ENCODE measurements at places on chromosomes 1 and 21.

GRCh38 chr1:41629141-41629540, 144.7 kb upstream of the EDN2 start:
- DNase-seq: no peak

DNA sequence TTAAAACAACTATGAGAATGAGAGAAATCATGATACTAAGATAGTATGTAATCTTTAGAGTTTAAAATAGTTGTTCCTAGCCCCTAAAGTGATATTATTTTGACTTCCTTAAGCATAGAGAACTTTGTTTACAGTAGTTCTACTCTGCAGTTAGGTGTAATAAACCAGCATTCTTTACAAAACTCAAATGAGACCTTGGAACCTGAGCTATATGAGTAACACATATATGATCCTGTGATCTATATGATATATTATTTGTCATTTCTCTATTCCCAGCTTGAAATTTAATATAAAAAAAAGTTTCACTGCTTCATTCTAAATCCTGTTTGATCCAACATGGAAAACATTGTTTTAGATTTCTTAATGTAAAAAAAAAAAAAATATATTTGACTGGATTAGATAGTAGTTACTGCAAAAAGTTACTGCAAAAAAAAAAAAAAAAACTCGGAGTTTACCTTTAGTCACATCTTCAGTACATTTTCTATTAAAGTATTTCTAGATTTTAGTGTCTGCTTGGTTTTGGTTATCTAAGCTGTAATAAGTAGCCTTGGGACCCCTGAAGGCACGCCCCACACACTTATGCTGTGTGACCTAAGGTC, 463.8 kb downstream of the USP25 start:
- no peak for DNase-seq

- no peak for DNase-seq
Observed at GRCh38 chr21:46129846-46130651, 25.3 kb downstream of the FTCD start.

DNA sequence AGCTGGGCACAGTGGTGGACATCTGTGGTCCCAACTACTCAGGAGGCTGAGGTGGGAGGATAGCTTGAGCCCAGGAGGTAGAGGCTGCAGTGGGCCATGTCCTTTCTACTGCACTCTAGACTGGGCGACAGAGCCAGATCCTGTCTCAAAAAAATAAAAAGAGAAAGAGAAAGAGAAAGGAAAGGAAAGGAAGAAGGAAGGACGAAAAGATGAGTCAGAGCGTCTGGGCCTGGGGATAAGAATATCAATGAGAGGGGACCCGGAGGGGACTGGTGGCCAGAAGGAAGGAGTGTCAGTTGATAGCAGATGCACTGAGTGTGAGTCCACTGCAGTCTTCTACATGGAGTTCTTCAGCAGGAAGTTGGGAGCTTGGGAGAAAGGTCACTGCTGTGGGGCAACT, 75.6 kb downstream of the SYT6 start:
- no peak for DNase-seq
